Activated CD8-positive, alpha-beta memory T cell treated with anti-CD3 and anti-CD28 coated beads, Interleukin-2, amount 10 ng/mL, durations not matched to agents 7 days and 5 days (primary cell): ENCODE measurements at places on chromosomes 7 and 10.
A peak's percentile ranks its signal among the peaks of the same experiment; 100 is the strongest.

DNA sequence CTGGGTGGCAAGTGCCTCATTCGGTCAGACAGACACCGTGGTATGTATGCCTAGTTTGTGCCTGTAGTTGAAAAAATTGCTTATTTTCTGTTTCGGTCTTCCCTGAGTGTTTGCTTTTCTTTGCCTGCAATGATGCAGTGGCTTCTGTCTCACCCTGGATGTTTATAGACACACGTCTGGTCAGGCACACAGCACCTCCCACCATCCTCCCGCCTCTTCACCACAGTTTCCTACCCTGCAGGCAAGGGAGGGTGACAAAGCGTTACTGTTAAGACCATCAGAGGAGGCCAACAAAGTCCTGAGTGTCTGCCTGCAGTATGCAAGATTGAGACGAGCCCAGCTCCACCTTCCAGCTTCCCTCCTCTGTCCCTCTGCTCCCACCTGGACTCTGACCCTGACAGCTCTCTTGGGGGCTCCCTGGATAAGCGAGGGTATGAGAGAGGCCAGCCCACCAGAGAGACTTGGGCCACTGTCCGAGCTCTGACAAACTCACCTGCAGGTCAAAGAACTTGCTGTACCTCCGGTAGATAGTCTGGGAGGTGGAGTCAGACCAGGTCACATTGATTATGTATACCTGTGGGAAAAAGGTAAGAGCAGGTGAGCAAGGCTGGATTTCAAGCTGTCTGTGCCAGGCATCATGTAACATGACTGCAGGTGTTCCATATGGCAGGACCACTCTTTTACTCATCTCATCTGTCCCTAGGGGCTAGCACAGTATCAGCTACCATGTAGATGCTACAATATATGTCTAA lies 54.4 kb downstream of the SH3PXD2A start:
- peak; percentile 91 for DNase-seq

DNA sequence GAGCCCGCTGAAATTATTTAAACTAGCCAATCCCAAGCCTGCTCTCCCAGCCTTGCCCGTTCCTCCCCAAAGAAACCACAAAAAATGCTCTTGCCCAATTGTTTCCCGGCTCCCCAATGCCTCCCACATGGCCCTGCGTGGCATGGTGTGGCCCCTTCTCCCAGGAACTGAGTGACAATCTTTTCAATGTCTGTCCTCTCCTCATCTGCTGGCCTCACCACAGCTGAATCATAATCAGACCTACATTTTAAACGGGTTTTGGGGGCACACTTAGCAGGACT lies 201.5 kb downstream of the PRPF18 start:
- no peak for DNase-seq

DNA sequence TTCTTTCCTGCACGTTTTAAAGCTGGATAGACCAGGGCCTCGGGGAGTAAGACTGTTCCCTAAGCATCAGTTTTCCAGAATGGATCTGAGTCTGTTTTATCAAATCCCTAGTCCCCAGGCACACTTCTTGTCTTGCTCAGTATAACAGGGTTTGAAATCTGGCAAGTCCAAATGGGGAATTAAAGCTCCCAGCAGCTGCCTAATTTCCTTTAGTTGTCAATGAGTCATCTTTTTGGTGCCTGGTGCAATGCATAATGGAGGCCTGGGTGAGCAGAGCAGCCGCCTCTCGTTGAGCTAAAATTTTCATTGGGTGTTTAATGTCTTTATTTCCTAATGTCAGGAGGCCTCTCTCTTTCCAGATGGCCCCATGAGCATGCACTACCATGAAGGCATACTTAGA lies 87.9 kb downstream of the STRA8 start:
- DNase-seq, result no peak

DNA sequence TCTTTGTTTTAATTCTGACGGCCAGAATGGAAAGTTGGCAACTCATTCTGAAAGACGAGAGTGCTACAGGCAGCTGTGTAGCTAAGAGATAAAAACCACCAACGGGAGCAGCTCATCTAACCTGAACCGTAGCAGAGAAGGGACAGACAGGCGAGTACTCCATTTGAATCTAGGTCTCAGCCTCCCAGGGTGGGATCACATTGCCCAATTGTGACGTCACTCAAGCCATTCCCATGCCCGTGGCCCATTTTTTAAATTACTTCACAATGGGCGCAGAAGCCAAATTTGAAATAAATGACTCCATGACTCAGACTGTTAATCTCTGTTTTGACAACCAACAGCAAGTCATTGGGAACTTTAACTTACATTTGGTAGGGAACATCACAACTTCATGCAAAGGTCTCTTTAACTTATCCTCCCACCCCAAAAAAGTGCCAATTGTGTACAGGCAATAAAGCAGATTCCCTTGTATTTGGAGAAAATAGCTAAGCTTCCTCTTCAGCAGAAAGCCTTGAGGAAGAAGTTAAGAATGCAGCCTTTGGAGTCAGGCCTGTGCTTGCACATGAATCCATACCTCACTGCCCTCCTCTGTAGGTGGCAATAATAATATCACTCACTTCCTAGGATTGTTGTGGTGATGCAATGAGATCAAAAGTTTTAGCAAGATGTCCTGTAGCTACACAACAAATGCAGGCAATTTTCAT lies 93.2 kb upstream of the KIF5B start:
- peak; percentile 73 for DNase-seq

GRCh38 chr7:140390466-140391190 lies 7.7 kb downstream of the SLC37A3 start:
- no peak for DNase-seq

- DNase-seq, result no peak
These were observed 182.9 kb downstream of the HTR7 start for GRCh38 chr10:90674928-90675327.

DNA sequence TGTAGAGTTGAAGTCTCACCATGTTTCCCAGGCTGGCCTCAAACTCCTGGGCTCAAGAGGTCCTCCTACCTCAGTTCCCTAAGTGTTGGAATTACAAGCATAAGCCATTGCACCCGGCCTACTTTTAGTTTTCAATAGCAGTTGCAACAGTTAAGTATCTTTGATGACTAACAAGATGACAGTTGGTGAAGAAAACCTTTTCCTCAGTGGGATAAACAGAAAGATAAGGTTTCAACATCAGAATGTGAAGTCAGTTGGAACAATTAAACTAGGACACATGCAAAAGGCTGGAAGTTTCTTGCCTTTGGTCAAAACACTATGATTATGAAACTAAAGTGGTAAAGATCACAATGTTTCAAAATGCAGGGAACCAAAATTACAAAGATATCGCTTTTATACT lies 169.2 kb downstream of the ZNF438 start:
- no peak for DNase-seq

DNA sequence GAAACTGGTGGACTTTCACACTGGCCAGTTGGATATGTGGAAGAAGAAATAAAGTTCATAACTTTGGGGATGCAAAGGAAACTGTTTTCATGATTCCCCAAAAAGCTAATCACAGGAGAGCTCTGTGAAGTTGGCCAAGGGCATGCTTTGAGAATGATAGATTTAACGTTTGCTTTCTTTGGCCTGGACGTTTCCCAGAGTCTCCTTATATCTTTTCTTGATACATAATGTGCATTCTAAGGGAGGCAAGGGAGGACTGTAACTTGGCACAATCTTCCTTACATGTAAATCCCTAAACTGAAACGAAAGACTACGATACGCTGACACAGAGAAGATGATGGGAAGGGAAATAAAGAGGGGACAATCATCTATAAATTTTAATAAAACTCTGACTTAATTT lies 176.5 kb upstream of the INHBA start:
- no peak for DNase-seq

DNA sequence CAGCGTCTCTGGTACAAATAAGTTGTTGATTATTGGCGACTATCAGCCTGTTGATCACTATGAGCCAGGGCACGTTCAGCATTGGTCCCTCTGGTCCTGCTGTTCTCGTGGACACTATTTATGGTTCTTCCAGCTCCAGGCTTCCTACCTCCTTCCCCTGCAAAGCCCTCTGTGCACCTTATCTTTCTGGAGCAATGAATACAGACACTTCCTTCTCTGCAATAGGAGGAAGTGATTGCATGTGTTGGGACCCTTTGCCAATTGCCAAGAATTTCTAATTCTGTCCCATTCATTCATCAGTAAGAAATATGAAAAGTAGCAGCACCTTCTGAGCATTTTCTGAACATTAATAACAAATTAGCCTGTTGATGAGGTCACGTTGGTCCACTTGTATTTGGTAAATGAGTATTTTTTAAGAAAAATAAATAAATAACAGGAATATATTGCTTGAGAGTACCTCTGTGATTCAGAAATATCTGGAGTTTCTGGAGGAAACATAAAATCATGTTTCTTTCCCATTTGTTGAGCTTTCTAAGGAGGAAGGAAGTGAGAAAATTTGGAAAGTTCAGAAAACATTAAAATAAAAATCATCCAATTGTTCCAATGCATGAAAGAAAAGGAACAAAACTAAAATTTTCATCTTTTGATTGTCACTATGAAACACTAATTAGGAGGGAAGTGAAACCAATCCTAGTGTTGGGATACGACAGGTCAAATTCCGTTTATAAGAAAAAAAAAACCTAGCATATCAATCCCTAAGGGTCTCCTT lies 259.1 kb upstream of the KLF6 start:
- no peak for DNase-seq

DNA sequence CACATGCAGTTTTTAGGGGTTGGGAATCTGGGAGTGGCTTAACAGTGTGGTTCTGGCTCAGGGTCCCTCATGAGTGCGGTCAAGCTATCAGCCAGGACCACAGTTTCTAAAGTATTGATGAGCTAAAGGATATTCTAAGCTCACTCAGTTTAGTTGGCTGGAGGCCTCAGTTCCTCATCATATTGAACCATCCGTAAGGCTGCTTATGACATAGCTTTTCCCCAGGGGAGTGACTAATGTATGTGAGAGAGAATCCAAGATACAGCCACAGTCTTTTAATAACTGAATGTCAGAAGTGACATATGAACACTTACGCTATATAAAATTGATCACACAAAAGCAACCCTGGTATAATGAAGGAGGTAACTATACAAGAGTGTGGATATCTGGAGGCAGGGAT lies 245.3 kb downstream of the POLR1F start:
- DNase-seq, result no peak
